ENCODE measurements at places on chromosomes 6 and 20. TPM values are rescaled to one million over a fixed set of nuclear protein-coding genes. Genes with fewer than 3 reads are reported as not detected.

The DZANK1 gene
- 0.40 TPM for total RNA-seq

The CST5 gene
- total RNA-seq, result not detected

The TBXT gene
- not detected for total RNA-seq

The DLL1 gene
- total RNA-seq, result 3.9 TPM

The OR2H2 gene
- not detected for total RNA-seq

The EYA2 gene
- total RNA-seq, result not detected

The ZSCAN31 gene
- total RNA-seq, result 9.1 TPM

The EPHA7 gene
- total RNA-seq, result under 0.01 TPM

The THBS2 gene
- total RNA-seq, result 2.0 TPM

The C6orf141 gene
- 61.3 TPM for total RNA-seq

The IL20RA gene
- 0.40 TPM for total RNA-seq

The COL9A1 gene
- not detected for total RNA-seq

Data from lung microvascular endothelial cell (primary cell).